ENCODE measurements at places on chromosomes 12 and 14.
A peak's percentile ranks its signal among the peaks of the same experiment; 100 is the strongest.

DNA sequence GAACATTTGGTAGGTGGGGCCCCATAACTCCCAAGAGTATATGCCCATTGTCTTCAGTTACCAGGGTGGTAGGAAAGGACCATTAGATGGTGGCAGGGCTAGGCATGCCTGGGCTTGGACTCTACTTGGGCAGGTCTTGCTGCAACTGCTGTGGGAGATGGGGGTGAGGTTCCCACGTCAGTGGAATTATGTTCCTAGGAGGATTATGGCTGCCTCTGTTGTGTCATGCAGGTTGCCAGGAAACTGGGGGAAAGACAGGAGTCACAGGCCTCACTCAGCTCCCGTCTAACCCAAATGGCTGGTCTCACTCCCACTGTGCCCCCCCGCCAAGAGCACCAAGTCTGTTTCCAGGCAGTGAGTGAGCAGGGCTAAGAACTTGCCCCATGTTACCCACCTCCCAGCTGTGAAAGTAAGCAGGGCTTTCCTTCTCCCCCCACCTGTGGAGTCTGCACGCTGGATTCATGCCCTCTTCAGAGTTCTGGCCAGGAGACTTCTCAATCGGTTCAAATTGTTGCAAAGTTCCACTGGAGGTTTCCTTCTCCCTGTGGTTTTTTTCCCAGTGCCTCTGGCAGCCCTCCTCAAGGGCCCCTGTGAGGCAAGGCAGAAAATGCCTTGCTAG is 337.5 kb downstream of the CCDC91 start:
- no peaks in the 10 kb centered on the region for H3K36me3 ChIP-seq
- DNase-seq = no peak
- H3K4me3 ChIP-seq = no peak overlapping the region
- H3K4me1 ChIP-seq = no peaks in the 10 kb centered on the region

DNA sequence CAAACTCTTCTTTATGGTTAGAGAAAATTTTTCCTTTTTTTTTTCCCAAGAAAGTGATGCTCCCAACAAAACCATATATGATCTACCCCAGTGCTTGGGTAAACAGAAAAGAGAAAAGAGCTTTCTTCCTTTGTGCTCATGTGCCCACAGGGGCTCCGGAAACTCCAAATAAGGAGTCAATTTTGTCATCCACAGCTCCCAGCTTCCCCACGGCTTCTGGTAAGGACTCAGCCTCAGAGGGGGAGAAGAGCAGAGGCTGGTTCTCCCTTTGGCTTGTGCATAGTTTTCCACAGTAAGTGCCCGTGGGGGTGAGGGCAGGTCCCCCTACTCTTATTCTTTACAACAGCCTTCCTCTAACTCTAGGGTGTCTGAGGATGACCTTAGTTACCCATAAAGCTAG is 13.3 kb upstream of the RGS6 start:
- no peak overlapping the region for H3K4me3 ChIP-seq
- H3K36me3 ChIP-seq = no peaks in the 10 kb centered on the region
- DNase-seq = peak; percentile 21

DNA sequence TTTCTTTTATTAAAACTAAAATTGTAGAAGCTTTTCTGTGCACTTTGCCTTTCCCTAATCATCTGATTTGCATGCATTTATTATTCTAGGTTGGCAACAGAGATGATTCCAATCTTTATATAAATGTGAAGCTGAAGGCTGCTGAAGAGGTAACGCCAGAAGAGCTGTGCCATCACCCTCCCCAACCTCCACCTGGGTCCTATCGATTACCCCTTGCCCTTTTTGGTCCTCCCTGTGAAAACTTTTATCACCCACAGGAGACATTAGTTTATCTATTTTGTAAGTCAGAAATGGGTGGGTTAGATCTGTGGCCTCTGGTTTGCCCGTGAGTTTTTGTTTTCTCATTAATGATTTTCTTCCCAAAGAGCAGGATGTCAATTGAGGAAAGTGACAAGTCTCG is 22.8 kb downstream of the MTHFD1 start:
- DNase-seq = no peak
- H3K27me3 ChIP-seq = no peaks in the 10 kb centered on the region
- no peak overlapping the region for H3K4me3 ChIP-seq
- no peak overlapping the region for H3K27ac ChIP-seq
- no peaks in the 10 kb centered on the region for H3K4me1 ChIP-seq

DNA sequence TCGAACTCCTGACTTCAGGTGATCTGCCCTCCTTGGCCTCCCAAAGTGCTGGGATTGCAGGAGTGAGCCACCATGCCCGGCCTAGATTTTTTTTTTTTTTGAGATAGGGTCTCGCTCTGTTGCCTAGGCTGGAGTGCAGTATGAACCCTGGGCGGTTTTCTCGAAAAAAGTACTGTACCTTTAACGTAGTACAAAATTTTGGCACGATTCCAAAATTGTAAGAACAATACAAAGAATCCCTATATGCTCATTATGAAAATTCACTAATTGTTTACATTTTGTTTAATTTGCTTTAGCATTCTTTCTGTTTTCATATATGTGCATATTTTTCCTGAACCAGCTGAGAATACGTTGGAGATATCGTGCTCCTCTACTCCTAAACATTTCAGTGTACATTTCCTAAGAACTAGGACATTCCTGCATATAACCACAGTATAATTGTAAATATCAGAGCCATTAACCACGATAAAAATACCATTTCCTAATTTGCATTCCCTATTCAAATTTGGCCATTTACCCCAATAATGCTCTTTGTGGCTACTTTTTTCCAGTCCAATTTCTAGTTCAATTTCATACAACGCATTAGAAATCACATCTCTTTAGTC is 97.8 kb downstream of the RPS6KA5 start:
- H3K4me3 ChIP-seq = no peak overlapping the region
- no peak overlapping the region for H3K27ac ChIP-seq
- H3K36me3 ChIP-seq = no peaks in the 10 kb centered on the region
- no peak for DNase-seq
- H3K27me3 ChIP-seq = no peaks in the 10 kb centered on the region

Measured in muscle of leg (tissue), 16 donors.